MG63 (cell line): ENCODE measurements at places on chromosomes 2 and 18. TPM values are rescaled to one million over a fixed set of nuclear protein-coding genes. Genes with fewer than 3 reads are reported as not detected.

Gene LYG2
- not detected in 2 replicates for total RNA-seq

Gene SERPINB10
- total RNA-seq, result not detected in 2 replicates

Gene STARD7
- 100 and 113 TPM in 2 replicates for total RNA-seq

Gene ZSWIM2
- not detected in 2 replicates for total RNA-seq

Gene LIPG
- not detected in 2 replicates for total RNA-seq

Gene ERMN
- not detected in 2 replicates for total RNA-seq

Gene TYMS
- total RNA-seq, result 55.7 and 57.0 TPM in 2 replicates

Gene SESTD1
- 5.5 and 5.6 TPM in 2 replicates for total RNA-seq

Gene TMEM169
- total RNA-seq, result not detected in 2 replicates

- no peak for DNase-seq
Observed at GRCh38 chr2:641872-642815, 35.1 kb downstream of the TMEM18 start.

DNA sequence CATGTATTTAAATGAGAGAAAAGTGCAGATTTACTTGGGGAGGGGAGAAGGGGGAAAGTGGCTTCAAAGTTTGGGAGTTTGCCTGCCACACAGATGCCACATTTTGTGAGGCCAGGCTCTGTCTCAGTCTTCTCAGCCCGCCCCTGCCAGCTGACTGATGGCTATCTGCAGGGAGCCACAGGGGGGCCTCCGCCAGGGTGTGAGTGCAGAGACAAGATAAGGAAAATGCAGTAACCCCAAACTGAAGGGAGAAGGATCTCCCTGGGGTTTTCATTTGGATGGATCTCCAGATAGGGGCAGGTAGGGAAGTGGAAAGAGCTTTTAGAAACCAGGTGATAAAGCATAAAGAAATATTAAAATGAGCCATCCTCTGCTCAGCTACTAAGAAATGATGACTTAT lies 128.8 kb downstream of the ZNF521 start:
- no peak for DNase-seq

DNA sequence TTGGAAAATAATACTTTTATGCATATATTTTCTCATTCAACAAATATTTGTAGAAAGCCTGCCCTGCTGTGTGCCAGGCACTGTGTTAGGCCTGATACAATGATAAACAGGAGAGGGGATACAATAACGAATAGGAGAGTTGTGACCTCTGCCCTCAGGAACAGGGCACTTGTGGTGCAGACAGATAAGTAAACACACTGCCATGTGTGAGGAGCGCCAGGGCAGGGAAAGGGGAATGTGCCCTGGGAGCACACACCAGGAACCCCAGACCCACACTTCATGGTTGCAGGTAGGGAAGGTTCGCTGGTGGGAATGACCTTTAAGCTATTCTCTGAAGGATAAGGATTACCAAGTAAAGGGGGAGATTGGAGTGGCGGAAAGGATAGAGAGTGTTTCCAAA lies 42.2 kb upstream of the DSC1 start:
- no peak for DNase-seq

DNA sequence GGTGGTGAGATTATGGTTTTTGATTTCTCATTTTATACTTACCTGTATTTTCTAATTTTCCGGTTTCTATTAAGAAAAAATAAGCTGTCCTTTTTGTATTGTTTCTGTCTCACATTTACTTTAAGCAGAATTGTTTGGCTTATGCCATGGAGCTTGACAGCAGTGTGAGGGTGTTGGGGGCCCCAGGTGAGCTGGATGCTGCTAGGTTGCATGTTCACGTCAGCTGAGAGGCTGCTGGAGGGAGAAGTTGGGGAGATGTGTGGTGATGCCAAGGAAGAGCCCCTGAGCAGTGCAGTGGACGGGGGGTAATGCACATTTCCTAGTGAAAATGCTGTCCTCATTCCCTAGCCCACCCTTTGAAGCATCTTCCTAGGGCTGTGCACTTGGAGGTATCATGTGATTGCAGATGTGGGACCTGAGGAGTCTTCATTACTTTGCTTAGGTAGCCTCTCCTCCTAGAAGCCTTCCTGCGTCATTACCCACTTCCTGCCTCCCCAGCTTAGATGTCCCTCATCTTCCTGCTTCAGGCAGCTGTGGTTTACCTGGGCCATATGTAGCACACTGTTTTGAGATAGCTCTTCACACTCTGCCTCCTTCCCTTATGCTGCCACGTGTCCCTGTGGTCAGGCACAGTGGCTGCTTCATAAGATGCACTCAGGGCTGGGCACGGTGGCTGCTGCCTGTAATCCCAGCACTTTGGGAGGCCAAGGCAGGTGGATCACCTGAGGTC lies 16.2 kb downstream of the ATG16L1 start:
- no peak for DNase-seq

DNA sequence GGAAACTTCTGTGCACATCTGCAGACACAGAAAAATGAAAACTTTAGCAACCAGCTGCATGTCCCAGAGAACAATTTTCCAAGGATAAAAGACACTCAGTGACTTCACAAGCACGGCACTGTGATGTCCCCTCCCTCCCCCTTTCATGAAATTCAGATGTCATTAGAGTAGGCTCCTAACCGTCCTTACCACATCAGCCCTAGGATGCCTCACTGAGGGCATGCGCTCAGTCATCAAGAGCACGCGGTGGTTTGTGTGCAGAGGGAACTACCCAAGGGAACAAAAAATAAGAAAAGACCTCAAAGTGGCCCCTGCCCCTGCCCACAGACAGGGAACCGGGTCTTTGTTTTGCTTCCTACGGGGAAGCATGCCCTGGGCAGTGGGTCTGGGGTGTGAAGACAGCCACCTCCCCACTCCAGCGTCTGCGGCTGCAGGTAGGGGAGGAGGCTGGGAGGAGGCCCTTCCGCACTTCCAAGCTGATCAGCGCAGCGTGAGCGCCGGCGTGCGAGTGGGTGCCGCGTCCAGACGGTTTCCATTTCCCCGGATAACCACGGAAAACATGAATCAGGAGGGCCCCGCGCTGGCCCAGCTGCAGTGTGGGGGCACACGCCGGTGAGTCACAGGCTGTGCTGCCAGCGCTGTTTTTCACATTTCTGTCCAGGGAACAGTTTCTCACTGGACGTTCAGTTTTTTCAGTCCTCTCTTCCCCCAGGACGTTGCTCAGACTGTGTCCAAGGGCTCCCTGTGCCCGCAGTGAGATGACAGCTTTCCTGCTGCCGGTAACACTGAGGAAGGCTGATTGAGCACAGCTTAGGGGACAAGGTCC lies 70.6 kb downstream of the COPS8 start:
- peak; percentile 92 for DNase-seq

DNA sequence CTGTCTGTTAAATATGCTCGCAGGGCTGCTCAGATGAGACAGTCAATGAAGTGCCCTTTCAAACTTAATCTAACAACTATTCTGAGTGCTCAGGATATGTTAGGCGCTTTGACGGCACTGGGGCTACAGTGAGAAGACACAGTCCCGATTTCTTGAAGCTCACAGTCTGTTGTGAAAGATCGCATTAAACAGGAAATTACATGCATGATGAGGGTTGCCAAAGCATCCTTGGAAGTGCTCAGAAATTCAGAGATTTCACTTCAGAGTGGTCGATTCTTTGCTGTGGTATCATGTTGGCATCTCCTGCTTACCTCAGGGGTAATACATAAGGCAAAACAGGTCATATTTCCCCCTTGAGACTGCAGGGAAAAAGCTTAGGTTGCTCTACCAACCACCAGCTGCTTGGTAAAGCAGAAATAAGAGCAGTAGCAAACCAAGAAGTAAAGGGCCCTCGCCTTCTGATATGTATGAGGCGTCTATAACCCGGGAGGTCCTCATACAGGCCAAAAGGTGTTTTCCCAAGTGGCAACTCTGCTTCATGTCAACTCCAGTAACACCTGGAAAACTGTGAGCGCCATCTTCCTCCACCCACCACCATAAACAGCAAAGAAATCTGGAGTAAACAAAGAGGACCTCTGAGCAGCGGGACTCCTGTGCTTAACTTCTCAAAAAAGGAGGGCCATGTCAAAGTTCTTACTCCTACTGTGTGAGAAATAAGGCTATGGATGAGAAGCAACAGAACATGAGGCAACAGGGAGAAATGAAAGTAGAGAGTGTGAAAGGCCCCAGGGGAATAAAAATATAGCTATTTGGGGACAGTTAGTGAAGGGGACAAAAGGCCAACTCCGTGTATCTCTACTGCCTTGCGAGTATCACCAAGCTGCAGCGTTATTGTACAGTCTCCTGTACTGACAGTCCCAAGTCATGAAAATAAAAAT lies 79.3 kb downstream of the CLHC1 start:
- no peak for DNase-seq

DNA sequence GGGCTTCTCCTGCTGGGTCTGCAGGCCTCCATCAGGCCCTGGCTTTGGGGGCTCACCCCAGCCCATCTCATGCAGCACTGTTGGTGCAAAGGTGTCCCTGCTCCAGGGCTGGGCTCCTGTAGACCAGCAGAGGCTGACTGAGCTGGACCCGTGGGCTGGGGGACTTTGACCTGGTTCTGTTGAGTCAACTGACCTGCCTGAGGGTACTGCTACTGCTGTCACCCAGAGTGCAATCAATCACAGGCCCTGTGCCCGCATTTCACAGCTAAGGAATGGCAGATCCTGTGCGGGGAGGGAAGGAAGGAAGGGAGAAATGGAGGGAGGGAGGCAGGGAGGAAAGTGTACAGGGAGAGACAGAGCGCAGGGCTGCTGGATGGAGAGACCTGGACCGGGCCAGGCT lies 136.8 kb downstream of the TPO start:
- no peak for DNase-seq

DNA sequence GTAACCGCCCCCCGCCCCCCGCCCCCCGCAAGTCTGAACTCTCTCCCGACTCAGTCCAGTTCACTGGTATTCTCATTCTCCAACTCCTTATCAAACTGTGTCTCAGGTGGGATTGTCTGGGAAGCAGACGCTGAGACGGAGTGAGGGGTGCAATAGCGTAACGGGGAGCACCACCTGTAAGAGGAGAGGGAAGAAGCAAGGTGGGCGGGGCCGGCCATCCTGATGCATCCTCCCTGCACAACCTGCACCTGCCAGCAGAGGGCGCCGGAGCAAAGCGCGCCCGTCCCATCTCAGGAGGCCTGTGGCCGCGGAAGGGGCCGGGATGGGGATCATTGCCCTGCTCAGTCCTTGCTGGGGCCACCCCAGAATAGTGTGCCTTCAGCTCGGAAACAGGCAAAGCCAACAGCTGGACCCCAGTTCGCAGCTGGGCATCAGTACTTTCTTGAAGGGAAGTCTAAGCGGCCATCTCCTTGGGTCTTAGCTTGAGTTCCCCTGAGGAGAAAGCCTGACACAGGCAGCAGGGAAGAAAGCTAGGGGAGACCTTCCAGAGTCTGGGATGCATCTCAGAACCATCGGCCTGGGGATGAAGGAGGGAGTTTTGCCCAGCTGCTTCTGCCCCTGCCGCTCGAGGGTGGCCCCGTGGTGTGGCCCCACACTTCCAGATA lies 208.0 kb downstream of the TFCP2L1 start:
- peak; percentile 64 for DNase-seq

GRCh38 chr2:720842-721241 lies 43.6 kb upstream of the TMEM18 start:
- DNase-seq, result no peak

DNA sequence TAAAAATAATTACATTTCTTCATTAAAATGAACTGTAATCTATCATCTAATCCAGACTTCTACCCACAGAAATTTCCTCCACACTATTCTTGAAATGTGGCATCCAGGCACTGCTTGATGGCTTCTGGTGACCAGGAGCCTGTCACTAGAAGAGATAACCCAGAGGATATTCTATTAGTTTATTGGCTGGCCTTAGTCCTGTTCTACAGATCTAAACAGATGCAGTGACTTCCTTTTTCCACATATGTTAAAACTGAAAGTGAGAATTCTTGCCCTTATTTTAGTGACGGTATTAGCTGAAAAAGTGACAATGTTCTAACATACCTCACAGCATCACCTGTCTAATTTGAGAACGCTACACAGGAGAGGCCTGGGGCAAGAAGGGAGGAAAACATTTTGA lies 775.4 kb downstream of the TSN start:
- DNase-seq, result no peak

DNA sequence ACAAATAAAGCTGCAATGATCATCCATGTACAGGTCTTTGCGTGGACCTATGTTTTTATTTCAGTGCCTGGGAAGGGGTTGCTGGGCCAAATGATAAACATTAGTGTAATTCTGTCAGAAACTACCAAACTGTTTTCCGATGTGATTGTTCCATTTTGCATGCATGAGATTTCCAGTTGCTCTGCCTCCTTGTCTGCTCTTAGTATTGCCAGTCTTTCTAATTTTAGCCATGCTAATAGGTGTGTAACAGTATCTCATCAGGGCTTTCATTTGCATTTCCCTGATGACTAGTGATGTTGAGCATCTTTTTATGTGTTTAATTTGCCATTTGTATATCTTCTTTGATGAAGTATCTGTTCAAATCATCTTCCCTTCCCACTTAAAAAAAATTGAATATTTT lies 67.5 kb downstream of the SP110 start:
- DNase-seq, result no peak

DNA sequence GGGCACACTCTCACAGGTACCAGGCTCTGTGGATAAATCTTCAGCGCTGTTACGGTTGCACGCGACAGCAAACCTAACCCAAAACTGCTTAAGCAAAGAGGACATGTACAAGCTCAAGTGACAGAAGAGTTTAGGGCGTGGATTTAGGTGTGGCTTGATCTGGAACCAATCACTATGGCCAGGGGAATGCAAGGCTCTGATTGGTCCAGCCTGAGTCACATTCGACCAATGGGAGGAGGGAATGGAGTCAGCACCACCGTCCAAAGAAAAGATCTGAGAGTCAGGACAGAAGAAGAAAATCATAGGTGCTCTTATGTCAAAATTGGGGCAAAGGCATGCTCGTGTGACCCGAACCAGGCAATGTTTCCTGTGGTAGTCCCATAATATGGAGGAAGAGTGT lies 139.0 kb downstream of the TRIM43 start:
- DNase-seq, result no peak

GRCh38 chr2:44929735-44930273 lies 11.7 kb upstream of the SIX3 start:
- DNase-seq, result no peak

DNA sequence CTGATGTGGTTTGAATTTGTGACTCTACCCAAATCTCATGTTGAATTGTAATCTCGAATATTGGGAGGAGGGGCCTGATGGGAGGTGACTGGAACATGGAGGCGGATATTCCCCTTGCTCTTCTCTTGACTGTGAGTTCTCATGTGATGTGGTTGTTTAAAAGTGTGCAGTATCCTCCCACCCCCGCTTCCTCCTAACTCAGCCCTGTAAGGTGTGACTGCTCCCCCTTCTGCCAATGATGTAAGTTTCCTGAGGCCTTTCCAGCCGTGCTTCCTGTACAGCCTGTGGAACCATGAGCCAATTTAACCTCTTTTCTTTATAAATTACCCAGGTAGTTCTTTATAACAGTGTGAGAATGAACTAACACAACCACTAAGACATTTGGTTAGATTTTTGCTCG lies 458.4 kb downstream of the THSD7B start:
- DNase-seq, result no peak

- no peak for DNase-seq
Observed at GRCh38 chr2:110799376-110799775, 67.0 kb downstream of the ACOXL start.

- no peak for DNase-seq
Observed at GRCh38 chr2:240635998-240636547, 10.8 kb downstream of the GPR35 start.

GRCh38 chr18:48662011-48662661 lies 123.3 kb downstream of the CTIF start:
- DNase-seq, result no peak

GRCh38 chr18:23321996-23322395 lies 131.1 kb upstream of the RIOK3 start:
- DNase-seq, result no peak

- DNase-seq, result no peak
Observed at GRCh38 chr2:45922577-45922988, 271.1 kb downstream of the PRKCE start.
